ENCODE measurements at places on chromosomes 2 and 18.

GRCh38 chr2:165743442-165743841 lies 50.6 kb downstream of the GALNT3 start:
- DNase-seq: no peak

GRCh38 chr18:55462652-55463051 lies 125.3 kb downstream of the TCF4 start:
- no peak for DNase-seq

- no peak for DNase-seq
Measured at GRCh38 chr18:36757081-36757480, 71.7 kb downstream of the TPGS2 start.

- no peak for DNase-seq
Measured at GRCh38 chr2:43488737-43489136, 107.1 kb downstream of the THADA start.

- no peak for DNase-seq
Measured at GRCh38 chr18:53795061-53795460, 429.4 kb downstream of the MBD2 start.

GRCh38 chr2:119338272-119338671 lies 28.4 kb downstream of the C2orf76 start:
- DNase-seq: no peak

GRCh38 chr2:41830600-41830999 lies 217.2 kb upstream of the PKDCC start:
- DNase-seq: no peak
